Activated naive CD4-positive, alpha-beta T cell treated with anti-CD3 and anti-CD28 coated beads, Interleukin-2, amount 50 U/mL, for 72 hours (primary cell): ENCODE measurements at places on chromosomes 6 and 20. TPM values are rescaled to one million over a fixed set of nuclear protein-coding genes. Genes with fewer than 3 reads are reported as not detected.

The CD40 gene
- 8.8 TPM for total RNA-seq

- no peak for DNase-seq
Measured at GRCh38 chr6:17483391-17484016, 90.1 kb downstream of the CAP2 start.

- no peak for DNase-seq
Measured at GRCh38 chr20:59064214-59064722, 21.7 kb upstream of the PRELID3B start.

The LY6G6C gene
- not detected for total RNA-seq

DNA sequence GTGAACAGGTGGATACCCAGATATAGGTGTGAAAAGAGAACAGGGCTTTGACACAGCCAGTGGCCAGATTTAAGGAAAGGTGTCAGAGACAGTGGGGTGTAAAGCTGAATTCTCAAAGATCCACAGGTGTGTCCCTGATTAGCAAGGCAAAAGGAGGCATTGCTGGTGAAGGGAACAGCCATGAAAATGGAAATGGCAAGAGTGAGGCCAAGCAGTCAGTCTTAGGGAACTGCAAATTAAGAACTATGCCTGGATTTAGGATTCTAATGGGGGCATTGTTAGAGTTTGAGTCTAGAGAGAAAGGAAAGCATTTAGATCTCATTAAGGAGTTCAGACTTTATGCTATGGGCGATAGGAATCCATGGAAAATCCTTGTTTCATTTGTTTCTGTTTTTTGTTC, 789.2 kb downstream of the MAFB start:
- no peak for DNase-seq

DNA sequence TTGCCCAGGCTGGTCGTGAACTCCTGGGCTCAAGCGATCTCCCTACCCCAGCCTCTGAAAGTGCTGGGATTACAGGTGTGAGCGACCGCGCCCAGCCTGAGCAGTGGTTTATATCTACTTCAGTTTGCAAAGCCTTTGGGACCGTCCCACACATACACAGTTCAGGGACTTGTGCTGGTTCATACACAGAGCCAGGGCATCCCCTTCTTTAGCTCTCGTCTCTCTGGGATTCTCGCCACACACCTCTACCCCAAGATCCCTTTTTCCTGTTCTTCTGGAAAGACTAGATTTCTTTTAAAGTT, 12.5 kb downstream of the CAP2 start:
- no peak for DNase-seq

The NOX3 gene
- total RNA-seq: not detected

The COL9A1 gene
- not detected for total RNA-seq

The AIF1 gene
- 117 TPM for total RNA-seq
